ENCODE measurements at places on chromosomes 7 and 10.

DNA sequence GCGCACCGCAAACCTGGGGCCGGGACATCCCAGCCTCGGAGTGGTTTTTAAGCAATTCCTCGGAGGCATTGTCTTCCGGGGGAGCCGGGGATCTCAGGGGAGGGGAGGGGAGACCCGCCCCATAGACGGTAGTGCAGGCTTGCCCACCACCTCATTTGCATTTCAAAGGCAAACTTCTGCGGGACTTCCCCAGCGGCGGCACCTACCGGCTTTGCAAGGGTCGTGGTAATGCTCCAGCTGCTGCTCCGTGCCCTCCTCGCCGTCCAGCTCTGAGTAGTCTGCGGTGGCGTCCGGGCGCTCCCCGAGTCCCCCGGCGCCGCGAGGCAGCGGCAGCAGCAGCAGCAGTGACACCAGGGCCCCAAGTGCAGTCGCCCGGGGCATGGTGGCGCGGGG, 425 bp downstream of the TLL2 start:
- peak; percentile 12 for DNase-seq

DNA sequence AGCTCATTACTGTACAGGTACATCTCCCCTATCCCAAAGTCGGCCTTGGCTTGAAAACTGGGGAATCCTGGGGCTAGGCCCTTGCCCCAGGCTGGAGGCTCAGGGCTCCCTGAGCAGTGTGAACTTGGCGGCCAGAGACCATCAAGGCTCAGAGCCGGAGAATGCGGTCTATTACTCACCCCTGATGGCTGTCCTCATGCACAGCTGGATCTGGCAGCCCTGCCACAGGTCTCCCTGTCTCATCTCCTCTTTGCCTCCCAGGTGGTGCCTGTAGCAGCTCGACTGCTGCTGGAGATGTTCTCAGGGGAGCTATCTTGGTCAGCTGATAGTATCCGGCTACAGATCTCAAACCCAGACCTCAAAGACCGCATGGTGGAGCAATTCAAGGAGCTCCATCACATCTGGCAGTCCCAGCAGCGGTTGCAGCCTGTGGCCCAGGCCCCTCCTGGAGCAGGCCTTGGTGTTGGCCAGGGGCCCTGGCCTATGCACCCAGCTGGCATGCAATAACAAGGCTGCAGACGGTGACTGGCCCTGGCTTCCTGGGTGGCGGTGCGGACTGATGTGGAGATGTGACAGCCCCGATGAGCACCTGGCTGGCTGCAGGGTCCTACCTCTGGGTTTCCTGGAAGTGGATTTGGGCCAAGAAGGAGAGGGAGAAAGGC, 10.7 kb downstream of the IRF5 start:
- no peak for DNase-seq

- DNase-seq, result peak; percentile 7
Observed at GRCh38 chr7:29102558-29103151, 43.7 kb downstream of the CPVL start.

GRCh38 chr7:92880212-92881090, 44.1 kb upstream of the CDK6 start:
- no peak for DNase-seq
